ENCODE measurements at places on chromosomes 3 and 15.

DNA sequence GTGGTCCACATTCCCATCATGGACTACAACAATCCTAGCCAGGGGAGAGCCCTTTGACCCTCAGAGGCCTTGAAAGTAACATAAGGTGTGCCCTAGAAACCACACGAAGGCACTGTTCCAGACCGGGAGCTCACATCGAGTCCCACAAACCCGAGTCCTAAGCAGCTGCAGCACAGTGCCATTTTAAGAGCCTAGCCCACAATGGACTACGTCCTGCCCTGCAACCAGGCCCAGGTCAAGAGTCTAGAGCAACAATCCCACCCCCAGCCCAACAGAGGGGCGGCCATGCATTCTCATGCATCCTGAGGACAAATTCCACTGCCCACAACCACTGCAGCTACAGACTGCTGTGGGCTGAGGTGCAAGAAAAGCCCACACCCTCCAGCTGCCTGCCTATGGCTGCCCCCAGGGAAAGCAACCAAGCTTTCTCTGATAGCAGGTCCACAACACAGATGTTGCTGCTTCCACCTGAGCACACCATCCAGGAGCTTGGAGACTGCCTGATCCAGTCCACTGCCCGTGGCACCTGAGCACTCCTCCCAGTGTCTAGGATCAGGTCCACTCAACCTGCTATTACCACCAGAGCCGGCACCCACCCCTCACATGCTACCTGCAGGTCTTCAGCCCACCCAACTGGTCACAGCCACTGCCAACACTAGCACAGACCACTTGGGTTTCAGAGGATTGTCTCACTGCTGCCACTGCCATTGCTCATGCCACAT is 56.8 kb downstream of the IGSF11 start:
- no peak for DNase-seq

DNA sequence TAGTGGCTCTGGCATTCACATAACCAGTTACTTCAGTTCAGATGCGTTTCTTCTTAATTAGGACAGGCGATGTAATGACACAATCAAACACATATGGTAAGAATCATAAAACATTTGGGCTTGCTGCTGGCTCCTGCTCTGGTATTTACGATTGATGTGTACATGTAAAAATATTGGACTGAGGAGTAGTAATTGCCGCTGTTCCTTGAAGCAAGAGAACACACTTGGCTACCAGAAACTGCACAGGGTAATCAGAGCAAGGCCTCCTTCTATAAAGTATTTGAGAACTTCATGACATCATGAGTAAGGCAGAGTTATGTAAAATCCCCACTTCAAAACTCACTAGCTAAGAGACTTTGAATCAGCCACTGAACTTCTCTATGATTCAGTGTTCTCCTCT is 158.1 kb downstream of the SSR3 start:
- no peak for DNase-seq

DNA sequence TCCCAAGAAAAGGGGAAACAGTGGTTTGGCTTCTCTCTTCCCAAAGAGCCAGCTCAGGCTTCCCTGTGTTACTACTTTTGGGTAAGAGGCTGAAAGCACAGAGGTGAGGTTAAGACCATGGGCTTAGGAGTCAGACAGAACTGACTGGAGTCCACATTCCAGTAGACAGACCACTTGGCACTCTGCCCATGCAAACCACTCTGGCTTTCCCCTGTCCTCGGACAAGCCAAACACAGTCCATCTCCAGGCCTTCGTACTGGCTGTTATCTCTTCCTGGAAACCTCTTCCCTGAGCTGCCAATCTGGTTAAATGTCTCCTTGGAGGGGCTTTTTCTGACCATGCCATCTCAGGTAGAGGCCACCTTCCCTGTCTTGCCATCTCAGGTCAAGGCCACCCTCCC is 53.1 kb upstream of the FAM3D start:
- no peak for DNase-seq

GRCh38 chr3:49133226-49133951 is 539 bp upstream of the LAMB2 start:
- no peak for DNase-seq

GRCh38 chr15:35992791-35993190 is 446.8 kb upstream of the DPH6 start:
- DNase-seq = no peak

DNA sequence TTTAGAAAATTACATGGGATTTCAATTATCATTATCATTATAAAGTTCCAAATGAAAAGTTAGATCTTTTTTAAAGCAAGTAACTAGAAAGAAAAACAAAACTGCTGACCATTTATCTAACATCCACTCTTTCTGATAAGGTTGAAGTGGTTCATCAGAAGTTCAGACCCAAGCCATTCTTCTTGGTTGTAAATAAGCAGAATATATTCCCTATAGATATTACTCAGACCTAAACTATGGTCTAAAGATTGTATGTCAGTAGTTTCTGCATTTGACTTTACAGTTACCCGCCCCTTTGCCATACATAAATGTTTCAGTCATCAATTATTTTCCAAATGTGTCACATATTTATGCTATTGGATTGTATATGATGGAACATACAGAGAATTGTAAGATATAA is 136.7 kb downstream of the PLOD2 start:
- DNase-seq = no peak

DNA sequence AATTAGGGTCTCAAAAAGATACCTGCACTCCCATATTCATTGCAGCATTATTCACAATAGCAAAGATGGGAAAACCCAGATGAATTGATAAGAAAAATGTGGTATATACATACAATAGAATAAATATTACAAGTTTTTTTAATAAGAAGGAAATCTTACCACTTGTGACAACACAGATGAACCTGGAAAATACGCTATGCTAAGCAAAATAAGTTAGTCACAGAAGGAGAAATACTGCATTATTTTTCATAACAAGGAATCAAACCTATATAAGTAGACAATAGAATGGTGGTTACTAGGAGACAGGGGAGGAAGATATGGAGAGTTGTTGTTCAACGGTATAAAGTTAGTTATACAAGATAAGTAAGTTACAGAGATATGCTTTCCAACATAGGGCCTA is 130.0 kb downstream of the GSK3B start:
- no peak for DNase-seq

- DNase-seq = no peak
Measured at GRCh38 chr15:39127925-39128617, 452.8 kb upstream of the THBS1 start.

DNA sequence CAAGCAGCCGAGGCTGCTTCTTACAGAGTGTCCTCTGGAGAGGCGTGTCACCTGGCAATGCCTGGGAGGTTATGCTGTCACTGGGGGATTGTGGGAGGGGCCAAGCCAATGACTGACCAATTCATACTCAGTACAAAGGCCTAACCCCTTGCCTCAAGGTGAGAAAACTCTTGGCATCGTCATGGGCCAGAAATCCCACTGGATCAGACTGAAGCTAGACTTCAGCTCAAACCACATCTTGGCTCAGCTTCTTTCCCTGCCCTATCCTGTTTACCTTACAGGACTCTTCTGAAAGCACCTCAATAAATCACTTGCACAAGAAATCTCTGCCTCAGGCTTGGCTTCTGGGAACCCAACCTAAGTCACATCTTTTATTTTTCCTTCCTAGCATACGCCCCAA is 9.5 kb downstream of the ANAPC13 start:
- DNase-seq = no peak

- DNase-seq = no peak
Measured at GRCh38 chr3:37688756-37689155, 172.9 kb upstream of the CTDSPL start.

DNA sequence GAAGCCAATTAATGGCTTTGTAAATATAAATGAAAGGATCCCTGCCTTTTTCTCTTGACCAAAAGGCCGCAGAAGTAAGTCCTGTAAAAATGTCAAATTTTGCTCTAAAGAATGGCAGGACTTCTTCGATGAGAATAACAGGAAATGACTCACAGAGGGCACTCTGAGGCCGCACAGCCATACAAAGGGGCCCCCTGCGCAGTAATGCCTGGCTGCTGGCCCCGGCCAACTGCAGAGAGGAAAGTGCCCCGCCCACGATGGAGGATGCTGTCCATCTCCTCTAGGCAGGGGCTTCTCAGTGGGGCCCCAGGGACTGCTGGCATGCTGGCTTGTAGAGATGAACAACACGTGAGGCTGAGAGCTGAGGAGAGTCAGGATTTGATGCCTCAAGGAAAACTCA is 18.1 kb upstream of the SCN10A start:
- no peak for DNase-seq

- no peak for DNase-seq
Measured at GRCh38 chr15:69035205-69035917, 20.9 kb downstream of the NOX5 start.

- DNase-seq = no peak
Measured at GRCh38 chr3:194043516-194043915, 92.4 kb upstream of the HES1 start.

GRCh38 chr15:31457161-31457560 is 130.5 kb downstream of the KLF13 start:
- DNase-seq = no peak

Data from stimulated activated CD4-positive, alpha-beta T cell treated with anti-CD3 and anti-CD28 coated beads, Interleukin-1b, Interleukin-23, amount 100 ng/mL, for 4 hours (primary cell).